Stimulated activated CD8-positive, alpha-beta memory T cell treated with anti-CD3 and anti-CD28 coated beads, Interleukin-4, amount 100 ng/mL, for 4 hours (primary cell): ENCODE measurements at places on chromosomes 3 and 15.

GRCh38 chr3:133691273-133692107 is 29.7 kb upstream of the TOPBP1 start:
- DNase-seq: no peak

DNA sequence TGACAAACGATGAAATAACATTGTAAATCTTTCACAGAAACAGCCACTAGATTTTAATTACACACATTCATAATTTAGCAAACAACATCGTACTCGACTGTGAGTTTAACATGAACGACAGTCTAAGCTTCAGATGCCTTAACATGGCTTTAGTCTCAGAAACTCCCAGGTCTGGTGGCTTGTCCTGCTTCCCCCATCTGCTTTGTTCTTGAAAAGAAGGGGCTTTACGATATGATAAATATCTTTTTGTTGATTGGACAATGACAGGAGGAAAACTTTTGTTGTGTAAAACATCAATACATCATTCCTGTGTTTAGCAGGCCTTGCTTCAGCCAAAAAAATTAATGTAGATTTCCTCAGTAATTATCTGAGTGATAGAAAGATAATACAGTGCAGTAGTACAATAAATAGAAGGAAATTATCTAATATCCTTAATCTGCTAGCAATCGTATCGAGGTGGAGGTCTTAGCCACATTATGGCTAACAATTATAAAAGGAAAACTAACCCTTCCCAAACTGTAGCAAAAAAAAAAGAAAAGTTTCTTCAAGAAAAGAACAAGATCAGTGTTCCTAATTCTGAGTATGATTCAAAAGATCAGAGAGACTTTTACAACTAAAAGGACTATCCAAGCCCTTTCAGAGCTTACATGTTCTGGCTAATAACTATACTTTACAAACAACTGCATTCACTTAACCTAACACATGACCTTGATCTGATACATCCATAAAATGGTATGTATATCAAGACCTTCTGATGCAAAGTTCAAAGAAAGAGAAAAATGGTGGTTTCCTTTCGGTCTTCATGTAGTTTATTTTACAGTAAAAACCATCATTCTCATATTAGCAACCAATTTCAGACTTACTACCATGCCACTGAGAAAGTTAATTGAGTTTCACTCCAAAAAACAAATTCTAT is 535.7 kb downstream of the FOXP1 start:
- DNase-seq: no peak

- DNase-seq: no peak
These were observed 187.2 kb downstream of the RORA start for GRCh38 chr15:61041886-61042285.

DNA sequence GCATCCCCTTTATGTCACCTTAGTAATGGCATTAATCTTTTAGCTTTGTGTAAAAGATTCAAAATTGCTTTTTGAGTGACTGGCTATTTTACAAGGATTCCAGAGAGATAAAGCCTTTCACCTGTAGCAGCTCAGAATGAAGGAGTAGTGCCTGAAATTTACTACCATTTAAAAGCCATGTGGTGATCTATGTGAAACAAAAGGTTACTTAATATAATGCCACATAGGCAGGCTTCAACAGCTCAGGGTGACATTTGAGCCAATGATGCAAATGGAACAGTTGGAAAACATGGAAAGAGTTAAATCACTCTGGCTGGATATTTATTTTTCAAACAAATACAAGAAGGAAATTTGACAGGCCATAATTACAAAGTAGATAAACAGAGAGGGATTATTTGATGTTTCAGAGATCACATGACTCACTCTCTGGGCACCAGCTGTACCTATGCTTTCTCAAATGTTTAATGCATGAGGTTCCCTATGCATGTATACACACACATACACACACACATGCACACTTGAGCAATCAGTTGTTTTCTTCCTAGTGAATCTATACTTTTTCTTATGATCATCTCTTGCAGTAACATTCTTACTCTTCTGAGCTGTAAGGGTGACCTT is 171.5 kb downstream of the ZMAT3 start:
- no peak for DNase-seq

DNA sequence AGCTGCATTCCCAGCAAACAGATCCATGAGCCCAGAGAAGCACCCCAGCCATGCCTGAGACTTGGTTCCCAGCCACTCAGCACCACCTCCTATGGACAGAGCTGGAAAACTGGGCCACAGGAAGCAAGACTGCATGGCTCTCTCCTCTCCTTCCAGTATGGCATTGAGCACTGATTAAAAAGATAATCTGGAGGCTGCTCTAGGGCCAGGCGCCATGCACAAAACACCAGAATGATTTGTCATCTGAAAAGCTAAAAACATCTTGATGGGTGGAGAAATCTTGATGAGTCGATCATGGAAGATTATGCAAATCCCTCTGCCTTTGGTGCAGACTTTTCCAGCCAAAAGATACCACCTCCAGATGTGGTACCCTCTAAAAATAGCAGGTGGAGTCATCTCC is 62.7 kb upstream of the MRPS22 start:
- DNase-seq: no peak

DNA sequence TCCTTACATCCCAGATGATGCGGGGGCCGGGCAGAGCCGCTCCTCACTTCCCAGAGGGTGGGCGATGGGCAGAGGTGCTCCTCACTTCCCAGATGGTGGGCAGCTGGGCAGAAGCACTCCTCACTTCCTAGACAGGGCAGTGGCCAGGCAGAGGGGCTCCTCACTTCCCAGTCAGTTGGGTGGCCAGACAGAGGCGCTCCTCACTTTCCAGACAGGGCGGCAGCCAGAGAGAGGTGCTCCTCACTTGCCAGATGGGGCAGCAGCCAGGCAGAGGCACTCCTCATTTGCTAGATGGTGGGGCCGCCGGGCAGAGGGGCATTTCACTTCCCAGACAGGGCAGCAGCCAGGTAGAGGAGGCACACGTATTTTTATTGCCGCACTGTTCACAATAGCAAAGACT is 622.0 kb upstream of the KCNMB2 start:
- DNase-seq: no peak

DNA sequence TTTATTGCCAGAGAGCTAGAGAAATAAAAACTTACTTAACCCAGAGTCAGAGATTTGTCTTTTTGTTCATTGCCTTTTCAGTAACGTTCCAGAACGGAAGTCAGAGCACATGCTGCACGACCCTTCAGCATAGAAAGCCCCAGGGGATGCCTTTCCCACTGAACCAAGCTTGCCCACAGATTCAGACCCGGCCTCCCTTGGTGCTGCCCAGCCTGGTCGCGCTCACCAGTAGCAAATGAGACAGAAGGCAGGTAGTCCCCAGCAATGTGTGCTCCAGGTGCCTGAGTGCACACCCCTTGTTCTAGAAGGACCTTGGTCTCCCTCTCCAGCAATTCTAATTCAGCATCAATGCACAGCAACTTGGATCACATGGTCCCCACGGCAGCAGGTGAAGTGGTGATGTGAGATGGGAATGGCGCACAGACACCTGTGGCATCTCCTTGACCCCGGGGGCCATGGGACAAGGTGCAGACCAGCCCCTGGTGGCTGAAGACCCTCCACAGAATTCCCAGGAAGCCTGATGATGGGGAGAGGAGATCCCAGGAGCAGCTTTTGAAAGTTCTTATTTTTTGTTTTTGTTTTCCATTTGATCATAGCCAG is 91.8 kb upstream of the IQSEC1 start:
- no peak for DNase-seq

GRCh38 chr3:175149675-175150074 is 290.5 kb downstream of the NAALADL2 start:
- no peak for DNase-seq

GRCh38 chr3:143311096-143311495 is 191.5 kb downstream of the CHST2 start:
- no peak for DNase-seq
